ENCODE measurements at places on chromosomes 1 and 21. TPM values are rescaled to one million over a fixed set of nuclear protein-coding genes. Genes with fewer than 3 reads are reported as not detected.

DNA sequence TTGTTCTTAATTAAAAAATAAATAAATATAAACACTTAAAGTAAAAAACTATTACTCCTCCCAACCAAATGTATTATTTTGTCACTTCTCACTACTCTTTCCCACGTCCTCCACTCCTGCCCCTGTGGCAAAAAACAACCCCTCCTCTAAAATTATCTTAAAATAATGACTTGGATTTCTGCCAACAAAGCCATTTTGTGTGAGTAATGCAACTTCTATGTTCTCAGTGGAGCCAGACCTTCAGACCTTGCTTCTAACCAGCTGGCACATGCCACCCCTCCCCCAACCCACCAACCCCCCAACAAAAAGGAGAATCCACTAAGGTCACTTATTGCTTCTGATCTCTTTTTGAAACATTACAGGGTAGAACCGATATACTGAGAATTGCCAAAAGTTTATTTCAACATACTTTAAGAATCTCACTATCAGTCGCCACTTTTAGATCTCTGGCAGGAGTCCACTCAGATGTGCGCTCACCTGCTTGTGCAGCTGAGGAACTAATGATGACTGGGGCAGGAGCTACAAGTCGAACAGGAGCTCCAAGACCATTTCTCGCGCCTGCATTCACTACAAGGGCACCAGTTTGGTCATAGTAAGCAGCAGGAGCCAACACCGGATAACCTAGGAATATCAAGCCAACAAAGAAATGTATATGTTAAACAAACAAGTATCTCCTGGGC, 58.3 kb upstream of the SDC3 start:
- DNase-seq, result no peak

DNA sequence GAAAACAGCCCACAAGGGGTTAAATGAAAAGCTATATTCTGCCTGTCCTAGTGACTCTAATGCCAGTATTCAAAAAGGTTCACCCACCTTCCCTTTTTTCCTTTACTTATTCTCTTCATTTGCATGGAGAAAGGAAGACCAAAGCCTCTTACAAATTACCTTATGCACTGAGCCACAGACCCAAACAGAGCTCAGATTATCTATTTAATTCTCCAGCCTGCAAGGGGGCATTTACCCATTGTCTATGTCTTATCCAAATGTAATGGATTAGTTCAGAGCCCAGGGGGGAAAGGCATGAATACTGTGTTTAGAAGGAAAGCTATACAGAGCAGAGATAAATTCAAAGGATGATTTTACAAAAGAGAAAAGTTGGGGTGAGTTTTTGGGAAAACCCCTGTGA, 388.5 kb downstream of the OMA1 start:
- no peak for DNase-seq

DNA sequence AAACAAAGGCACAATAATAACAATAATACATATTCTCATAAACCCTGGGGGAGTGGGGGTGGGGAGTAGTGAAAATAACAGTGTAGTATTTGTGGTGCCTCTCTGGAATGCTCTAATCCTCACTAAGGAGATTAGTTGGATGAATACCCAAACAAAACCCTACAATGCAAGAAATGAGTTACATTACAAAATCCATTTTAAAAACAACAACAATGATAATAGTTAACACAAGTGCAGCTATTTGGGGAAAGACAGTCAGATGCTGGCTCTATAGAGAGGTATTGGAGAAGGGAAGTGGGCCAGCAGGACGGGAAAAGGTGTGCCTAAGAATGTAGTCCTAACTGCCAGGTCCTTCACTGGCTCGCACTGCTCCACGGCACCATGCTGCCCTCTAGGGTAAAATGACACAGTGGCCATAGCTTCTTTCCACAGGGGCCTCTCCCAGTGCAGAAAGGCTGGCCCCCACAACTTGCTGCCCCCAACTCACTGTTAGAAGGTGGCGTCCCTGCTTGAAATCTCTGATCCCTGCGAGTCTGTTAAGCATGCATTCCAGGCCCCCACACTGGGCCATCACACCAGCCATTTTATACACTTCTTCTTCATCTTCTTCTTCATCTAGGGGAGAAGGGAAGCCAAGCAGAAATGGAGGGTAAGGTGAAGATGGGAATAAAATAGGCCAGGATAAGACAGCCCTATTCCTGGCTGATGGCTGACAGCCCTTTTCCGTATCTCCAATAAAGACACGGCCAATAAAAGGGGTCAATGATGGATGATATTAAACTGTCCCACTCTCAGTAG, 113.8 kb downstream of the UBR4 start:
- DNase-seq, result no peak

DNA sequence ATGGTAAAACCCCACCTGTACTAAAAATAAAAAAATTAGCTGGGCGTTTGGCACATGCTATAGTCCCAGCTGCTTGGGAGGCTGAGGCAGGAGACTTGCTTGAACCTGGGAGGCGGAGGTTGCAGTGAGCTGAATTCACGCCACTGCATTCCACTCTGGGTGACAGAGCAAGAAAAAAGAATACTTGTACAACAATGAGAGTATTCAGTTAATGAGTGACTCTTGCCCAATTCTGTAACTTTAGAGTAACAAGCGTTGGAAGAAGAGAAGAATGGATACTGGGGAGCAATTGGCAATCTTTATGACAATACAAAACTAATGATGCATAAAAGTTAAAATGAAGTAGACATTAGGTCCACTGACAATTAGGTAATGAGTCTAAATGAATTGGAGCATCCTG, 10.5 kb downstream of the ANXA9 start:
- DNase-seq, result no peak

DNA sequence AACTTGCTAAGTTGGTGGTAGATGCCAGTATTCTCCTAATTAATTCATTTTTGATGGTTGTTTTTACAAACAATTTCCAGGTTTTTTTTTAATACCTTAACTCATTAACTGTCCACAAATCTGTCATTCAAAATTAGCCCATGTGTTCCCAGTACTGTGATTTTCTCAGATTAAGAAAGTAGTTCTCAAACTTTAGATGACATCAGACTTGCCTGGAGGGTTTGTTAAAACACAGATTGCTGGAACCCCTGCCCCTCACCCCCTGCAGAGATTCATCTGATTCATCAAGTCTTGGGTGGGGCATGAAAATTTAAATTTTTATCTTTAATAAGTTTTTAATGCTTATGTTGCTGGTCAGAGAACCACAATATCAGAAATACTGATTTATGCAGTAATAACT, 130.5 kb downstream of the BACH1 start:
- no peak for DNase-seq

Gene RPF1
- total RNA-seq, result 41.0 TPM

DNA sequence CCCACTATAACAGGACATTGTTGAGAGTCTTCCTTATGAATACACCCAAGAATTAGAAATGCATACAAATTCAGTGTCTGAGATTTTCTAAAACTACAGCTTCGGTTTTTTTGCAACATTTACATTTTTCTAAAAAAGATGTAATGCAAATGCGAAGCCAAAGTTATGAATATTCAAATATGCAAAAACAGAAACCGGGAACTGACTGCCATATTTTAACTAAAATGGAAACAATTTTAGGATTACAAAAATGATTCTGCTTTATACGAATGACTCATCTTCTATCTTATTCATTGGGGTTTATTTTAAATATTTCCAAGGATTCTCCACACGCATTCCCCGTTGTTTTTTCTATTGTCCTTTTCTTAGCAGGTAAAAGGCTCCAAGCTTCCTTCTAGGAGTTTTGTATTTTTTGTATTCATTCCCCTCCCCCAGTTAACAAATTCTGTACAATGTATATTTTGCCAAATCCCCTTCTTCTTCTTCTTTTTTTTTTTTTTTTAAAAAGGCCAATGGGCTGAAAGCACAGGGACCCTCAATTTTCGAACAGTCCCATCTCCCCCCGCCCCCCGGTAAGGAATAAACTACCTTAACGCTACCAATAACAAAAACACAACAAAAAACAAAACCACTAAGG, 1.0 kb downstream of the ARPC5 start:
- no peak for DNase-seq

- no peak for DNase-seq
These were observed 50.2 kb upstream of the WASF2 start for GRCh38 chr1:27539901-27540861.
